Gastroesophageal sphincter (tissue), 4 donors: ENCODE measurements at places on chromosomes 12 and 14.

GRCh38 chr12:123253641-123254459 is 17.8 kb downstream of the CDK2AP1 start:
- ATAC-seq: peak; percentile 41

GRCh38 chr12:89993632-89994031 is 285.0 kb upstream of the ATP2B1 start:
- no peak for ATAC-seq

GRCh38 chr14:60154671-60155070 is 10.5 kb downstream of the DHRS7 start:
- no peak for ATAC-seq

GRCh38 chr12:27031531-27031930 is 9.2 kb downstream of the MED21 start:
- ATAC-seq: no peak

GRCh38 chr14:60647081-60647836 is 2.0 kb downstream of the SIX1 start:
- no peak for ATAC-seq

DNA sequence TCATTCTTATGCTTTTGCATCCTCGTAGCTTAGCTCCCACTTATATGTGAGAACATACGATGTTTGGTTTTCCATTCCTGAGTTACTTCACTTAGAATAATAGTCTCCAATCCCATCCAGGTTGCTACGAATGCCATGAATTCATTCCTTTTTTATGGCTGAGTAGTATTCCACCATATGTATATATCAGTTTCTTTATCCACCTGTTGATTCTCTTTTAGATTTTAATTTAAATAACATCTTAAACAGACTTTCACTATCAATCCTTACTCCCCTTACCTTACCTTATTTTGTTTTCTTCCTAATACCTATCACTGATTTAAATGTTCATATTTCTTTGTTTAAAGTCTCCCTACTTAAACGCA is 488 bp upstream of the FBXW8 start:
- ATAC-seq: no peak

DNA sequence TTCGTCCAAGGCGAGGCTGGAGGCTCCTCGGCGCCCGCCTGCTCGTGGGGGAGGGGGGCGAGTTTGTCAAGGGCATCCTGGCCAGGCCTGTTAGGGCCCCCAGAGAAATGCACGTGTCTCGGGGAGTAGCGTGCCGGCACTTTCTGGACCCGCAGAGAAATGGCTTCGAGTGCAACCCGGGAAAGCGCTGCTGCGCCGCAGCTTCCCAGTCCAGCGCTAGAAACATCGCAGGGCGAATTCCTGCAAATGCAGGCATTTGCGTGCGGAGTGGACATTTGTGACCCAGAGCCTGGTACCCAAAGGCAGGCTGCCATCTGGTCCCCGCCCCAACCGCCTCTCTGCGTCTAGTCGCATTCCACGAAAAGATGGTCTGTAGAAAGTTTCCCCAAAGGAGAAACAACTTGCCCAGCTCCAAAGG is 756 bp downstream of the LGR5 start:
- ATAC-seq: no peak

GRCh38 chr12:120490833-120491512 is 4.9 kb upstream of the DYNLL1 start:
- ATAC-seq: no peak
